Activated naive CD4-positive, alpha-beta T cell treated with anti-CD3 and anti-CD28 coated beads, Interleukin-2, amount 50 U/mL, for 72 hours (primary cell): ENCODE measurements at places on chromosomes 16 and 17. TPM values are rescaled to one million over a fixed set of nuclear protein-coding genes. Genes with fewer than 3 reads are reported as not detected.

DNA sequence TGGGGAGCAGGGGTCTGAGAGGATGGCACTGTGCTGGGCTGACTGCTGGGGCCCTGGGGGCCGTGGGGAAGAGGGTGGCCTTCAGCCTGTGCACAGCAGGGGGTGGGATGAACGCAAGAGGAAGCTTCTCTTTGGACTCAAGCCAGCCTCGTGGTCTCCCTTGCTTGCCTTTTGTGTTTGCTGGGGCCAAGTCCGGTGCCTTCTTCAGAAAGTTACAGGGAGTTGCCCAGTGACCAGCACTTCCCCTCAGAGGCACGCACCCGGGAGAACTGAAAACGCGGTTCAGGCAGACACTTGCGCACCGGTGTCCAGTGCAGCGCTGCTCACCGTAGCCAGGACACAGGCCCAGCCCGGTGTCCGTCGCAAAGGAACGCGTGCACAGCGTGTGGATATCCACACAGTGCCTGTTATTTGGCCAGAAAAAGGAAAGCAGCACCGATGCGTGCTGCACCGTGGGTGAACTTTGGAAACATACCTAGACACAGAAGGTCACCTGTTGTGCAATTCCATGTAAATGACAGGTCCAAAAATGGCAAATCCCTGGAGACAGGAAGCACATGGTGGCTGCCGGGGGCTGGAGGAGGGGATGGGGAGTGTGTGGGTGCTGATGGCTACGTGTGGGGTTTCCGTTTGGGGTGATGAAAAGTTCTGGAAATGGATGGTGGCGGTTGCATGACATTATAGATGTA, 29.4 kb upstream of the NUDT16L1 start:
- DNase-seq, result no peak

- peak; percentile 54 for DNase-seq
These were observed 333 bp upstream of the NOG start for GRCh38 chr17:56593086-56593645.

Gene CRISPLD2
- 0.07 TPM for total RNA-seq

DNA sequence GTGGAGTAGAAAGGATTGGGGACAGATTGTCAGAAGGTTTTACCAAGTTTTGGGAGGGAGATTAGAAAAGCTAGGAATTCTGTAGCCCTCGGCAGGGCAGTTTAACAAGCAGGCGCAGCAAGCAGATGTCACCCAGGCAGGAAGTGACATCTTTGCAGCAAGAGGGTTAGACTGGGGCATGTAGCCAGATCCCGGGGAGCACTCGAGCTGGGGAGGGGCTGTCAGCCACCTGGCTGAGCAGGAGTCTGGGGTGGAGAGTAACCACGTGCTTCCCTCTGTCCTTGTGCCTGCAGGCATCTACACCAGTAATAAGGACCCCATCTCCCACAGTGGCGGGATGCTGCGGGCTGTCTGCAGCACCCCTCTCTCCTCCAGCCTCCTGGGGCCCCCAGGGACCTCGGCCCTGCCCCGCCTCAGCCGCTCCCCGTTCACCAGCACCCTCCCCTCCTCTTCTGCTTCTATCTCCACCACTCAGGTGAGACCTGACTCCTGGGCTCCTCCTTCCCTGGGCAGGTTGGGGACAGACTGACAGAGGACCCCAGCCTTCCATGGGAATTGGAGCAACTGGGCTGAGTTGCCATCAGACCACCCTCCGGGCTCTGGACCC, 12.2 kb downstream of the MLLT6 start:
- no peak for DNase-seq

Gene MVP
- 168 TPM for total RNA-seq

DNA sequence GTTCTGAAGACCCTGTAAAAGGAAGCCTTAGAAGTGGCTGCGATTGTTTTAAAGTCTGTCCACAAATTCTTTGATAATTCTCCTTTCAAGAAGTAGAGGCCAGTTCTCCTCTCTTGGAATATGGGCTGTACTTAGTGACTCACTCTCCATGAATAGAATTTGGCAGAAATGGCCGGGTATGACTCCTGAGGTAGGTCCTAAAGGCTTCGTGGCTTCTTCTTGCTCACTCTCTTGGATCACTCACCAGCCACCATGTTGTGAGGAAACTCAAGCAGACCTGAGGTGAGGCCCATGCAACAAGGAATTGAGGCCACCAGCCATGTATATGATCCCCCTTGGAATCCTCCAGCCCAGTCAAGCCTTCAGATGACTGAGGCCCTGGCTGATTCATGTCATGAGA, 75.8 kb downstream of the WWOX start:
- no peak for DNase-seq

DNA sequence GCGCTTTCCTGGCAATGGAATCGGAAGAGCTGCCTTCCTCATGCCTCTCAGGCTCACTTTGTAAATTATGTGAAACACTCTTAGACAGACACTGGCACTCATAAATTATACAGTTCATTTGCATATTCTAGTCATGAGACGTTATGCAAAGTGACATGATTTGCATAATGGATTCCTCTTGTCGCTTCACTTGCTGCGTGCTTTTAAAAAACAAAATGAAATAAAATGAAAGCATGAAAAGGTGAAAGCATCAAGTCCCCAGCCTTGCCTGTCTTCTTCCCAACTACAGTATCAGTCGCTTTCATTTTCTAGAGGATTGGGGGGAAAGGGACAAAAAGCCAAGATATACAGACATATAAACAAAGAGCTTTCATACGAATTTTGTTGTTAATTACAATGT, 252.8 kb upstream of the PMFBP1 start:
- DNase-seq, result no peak

Gene PPP1R27
- total RNA-seq, result not detected

GRCh38 chr17:80005360-80006338, 30.0 kb downstream of the TBC1D16 start:
- peak; percentile 75 for DNase-seq

DNA sequence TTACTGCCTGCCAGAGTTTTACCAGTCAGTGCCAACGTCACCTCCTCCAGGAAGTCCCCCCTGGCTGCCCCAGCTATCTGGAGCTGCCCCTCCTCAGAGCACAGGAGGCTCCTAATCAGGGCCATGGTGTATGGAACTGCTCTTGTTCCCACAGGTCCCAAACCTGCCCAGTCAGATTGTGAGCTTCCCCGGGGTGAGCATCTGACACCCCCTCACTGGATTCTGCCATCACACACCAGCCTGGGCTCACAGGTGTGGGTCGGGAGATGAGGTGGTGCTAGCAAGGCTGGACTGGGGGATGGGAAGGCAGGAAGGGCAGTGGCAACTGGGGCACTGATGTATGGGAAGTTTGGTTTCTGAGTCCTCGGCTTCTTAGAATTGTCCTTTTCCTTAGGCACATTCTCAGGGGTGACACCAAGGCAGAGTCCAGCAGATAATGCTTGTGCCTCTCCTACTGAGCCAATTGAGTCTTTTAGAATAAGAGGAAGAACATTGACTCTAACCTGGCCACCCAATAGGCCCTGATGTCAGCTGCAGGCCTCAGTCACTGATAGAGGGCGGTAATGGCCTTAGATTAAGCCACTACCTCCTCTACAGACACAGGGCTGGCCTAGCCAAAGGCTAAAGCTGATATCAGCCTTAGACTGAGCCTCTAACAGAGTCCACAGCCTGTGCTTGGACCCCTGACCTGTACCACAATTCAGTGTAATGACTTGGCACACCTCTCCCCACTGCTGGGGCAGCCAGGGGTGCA, 107.9 kb downstream of the WSCD1 start:
- DNase-seq, result no peak

Gene KRTAP9-8
- not detected for total RNA-seq

DNA sequence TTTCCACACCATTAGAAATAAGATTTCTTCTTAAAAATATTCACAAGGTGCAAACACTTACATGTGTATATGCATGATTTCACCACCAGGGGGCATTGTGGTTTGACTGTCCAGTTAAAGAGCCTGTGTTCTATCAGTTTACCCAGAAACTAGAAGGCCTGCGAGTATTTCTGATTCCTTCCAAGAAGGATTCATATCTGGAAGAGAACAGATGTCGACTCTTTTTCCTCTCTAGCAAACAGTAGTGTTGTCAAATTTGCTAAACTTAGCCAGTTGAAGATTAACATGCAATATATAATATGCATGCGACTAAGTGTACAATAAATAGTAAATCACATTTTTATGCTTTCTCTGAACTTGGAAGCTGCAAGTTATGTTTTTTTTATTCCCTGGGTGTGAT, 404.1 kb downstream of the WWOX start:
- DNase-seq, result peak; percentile 65

GRCh38 chr17:74043976-74044375, 159.5 kb upstream of the RPL38 start:
- no peak for DNase-seq

Gene FAM20A
- not detected for total RNA-seq

Gene EPX
- total RNA-seq, result not detected

Gene GALR2
- total RNA-seq, result 6.2 TPM

DNA sequence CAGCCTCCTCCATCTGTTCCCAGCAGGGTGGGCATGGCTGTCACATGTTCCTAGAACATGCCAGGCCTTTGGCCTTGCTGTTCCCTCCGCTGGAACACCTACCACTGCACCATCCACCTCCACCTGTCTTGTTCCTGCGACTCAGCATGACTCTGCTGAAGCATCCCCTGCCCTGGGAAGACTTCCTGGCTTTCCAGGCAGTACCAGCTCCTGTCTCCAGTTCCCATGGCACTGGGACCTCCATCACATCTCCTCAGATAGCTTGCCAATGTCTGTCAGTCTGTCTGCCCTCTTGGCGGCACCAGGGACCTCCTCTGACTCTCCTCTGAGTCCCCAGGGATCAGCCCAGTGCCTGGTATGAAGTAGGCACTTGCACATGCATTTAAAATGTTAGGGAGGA, 15.7 kb downstream of the PDP2 start:
- no peak for DNase-seq

DNA sequence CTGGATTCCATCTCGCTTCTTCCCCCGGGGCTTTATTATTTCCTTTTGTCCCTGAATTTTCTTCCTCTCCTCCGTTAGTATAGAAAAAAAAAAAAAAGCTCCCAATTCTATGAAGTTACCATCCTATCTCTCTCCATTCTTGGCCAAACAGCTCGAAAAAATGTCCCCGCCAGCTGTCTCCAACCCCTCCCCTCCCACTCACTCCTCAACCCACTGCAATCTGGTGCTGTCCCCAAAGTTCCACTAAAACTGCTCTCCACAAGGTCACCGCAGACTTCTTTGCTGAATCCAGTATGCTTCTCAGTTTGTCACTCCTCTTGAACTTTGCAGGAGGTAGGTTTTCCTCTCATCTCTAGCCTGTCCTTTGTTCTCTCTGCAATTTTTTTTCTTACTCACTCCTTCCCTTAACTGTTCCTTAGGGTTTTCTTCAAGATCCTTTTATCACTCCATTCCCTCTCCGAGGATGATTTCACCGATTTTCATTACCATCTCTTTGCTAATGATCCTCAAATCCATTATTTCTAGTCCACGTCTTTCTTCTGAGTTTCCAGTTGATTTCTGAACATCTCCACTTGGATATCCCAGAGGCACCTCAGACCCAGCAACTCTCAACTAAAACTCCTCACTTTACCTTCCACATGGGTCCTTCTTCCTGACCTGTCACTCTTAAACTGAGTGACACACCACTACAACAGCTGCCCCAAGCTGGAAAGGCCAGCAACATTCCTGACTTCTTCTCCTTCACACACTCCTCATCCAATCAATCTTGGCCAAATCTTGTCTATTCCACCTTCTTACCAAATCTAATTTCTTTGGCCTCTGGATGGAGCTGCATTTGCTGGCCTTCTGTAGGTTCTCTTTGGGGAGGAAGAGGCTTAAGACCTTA, 1.5 kb upstream of the SUMO2 start:
- no peak for DNase-seq

DNA sequence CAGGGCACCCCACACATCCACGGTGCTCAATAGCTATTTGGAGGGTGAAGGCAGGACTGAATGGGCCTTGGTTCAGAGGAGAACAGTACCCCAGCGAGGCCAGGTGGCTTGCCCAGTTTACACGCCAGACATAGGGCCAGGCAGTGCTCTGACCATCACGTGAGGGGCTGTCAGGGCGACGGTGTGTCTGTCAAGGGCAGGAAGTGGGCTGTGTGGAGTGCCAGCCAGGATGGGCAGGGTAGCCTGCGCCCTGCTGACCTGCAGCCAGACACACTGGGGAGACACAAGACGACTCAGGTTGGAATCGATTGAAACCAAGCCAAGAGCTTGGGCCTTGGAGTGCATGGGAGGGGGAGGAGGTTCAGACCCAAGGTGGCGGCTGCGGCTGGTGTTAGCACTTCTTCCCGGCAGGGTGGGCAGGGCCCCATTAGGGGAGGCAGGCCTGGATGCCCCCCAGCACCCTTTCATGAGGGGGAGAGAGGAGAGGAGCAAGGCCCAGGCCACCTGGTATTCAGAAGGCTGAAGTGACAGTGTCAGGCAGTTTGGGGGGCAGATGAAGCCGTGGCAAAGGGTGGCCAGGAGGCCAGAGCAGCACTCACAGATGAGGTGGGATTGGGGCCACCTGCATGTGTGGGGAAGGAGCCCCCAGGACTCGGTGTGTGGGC, 68.2 kb downstream of the SREBF1 start:
- DNase-seq, result no peak

GRCh38 chr16:24414534-24414933, 124.8 kb upstream of the RBBP6 start:
- DNase-seq, result no peak

DNA sequence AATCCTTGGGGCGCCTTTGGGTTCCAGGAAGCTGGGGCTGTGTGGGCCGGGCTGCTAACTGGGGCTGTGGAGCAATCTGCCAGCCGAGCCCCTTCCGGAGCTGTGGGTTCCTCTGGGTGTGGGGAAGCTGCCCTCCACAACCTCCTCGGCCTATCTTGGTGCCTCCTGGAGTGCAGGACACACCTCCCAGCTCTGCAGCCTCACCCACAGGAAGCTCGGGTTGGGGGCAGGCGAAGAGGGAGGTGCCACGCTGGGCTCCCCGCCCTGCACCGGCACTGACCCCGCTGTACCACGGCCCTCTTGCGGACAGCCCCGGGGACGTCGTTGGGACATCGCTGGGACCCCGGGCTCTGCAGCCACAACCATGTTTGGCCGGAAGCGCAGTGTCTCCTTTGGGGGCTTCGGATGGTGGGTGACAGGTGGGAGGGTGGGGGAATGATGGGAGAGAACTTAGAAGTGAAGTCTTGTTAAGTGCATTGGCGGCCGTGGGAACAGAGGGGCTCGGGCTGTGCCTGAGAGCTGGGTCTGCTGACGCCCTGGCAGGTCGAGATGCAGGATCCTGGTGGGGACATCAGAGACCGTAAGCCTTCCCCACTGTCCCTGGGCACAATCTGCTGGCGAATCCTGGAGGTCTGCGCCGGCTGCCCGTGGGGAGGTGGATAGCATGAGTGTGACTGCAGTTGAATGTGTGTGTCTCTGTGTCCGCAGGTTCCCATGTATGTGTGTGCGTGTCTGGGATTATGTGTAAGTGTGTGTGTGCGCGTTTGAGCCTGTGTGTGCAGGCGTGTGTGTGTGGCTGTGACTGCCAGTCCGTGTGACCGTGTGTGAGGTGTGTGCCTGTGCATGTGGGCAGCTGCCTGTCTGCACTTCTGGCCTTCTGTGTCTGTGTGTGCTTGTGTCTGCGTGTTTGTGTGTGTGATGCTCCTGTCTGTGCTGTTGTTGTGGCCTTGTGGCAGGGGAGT, at the start of gene RAP1GAP2:
Gene RAP1GAP2, plus strand, starts transcription at position 275 of the 962 bp plus-strand sequence. Its CDS starts 90 bp downstream, at position 365.
- no peak for DNase-seq

GRCh38 chr17:33056399-33057146, 64.9 kb downstream of the SPACA3 start:
- DNase-seq, result no peak

Gene MYH2
- not detected for total RNA-seq

Gene NHERF1
- total RNA-seq, result 114 TPM
